ENCODE measurements at places on chromosomes 3 and 15. TPM values are rescaled to one million over a fixed set of nuclear protein-coding genes. Genes with fewer than 3 reads are reported as not detected.

- no peak for DNase-seq
These were observed 512.1 kb downstream of the ROBO1 start for GRCh38 chr3:79255702-79256101.

- DNase-seq, result no peak
These were observed 472.8 kb downstream of the SHQ1 start for GRCh38 chr3:72375237-72376076.

Gene RARB
- total RNA-seq, result not detected

Gene UCN2
- total RNA-seq, result 0.77 TPM

DNA sequence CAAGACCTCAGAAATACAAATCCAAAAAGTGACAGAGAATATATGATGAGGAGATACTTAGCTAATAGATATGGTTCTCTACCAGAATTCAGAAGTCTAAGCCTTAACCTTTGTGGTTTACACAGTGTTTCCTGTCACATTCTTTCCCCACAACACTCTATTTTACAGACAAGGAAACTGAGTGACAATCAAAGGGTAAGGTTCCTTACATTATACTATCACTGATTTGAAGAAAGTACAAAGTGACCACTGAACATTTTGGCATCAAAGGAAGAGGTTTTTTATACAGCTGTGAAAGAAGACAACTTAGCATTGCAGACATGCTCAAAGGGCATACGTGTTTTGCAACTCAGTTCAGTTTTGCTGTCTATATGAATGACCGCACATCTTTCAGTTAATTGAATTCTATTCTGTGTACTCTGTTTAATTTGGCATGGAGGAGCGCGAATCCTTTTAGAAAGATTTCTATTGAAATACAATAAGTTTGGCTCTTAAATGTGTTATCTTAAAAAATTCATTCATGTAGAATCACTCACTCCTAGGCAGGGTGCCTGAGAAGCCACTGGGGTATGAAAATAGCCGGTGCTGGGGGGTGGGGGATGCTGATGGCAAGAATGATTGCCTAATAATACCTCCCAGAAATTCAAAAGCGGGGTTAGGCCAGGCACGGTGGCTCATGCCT is 66.5 kb upstream of the SKOR1 start:
- no peak for DNase-seq

DNA sequence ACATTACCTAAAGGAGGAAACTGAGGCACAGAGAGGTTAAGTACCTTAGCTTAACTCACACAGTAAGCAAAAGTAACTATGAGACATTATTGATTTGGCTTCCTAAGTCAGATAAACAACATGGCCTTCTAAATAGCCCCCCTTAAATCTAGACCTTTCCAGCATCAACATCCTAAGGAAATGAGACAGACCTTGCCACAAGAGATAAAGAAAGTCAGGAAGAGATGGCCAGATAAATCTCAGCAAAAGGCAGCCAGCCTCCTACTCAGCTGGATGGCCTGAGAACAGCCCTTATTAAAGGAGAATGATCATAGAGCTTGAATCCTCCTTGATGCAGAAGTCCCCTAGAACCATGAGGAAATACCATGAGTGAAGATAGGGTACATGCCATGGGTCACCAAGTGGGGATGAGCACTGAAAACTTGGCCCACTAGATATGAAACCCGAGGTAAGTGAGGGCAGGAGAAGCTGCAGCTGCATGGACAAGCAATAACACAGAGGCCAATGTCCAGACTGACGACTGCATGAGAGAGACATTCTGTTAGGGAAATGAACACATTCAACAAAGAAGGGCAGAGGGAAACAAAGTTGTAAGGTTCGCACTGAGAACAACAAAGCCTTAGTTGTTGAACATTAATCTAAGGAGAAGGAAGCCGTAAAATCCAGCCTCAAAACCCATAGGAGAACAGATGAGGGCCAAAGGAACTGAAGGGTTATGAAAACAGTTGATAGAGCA is 69.6 kb downstream of the ZIC4 start:
- no peak for DNase-seq

Gene ZNF660
- 15.5 TPM for total RNA-seq

Gene SEMA3G
- 175 TPM for total RNA-seq

Gene MB21D2
- total RNA-seq, result 4.3 TPM

GRCh38 chr3:48919215-48920138 is 835 bp downstream of the ARIH2 start:
- peak; percentile 8 for DNase-seq

GRCh38 chr3:68271145-68271544 is 616.7 kb upstream of the SUCLG2 start:
- DNase-seq, result no peak

Gene GOLGA6A
- 0.85 TPM for total RNA-seq

GRCh38 chr3:59480486-59480995 is 430.7 kb upstream of the CFAP20DC start:
- DNase-seq, result no peak

DNA sequence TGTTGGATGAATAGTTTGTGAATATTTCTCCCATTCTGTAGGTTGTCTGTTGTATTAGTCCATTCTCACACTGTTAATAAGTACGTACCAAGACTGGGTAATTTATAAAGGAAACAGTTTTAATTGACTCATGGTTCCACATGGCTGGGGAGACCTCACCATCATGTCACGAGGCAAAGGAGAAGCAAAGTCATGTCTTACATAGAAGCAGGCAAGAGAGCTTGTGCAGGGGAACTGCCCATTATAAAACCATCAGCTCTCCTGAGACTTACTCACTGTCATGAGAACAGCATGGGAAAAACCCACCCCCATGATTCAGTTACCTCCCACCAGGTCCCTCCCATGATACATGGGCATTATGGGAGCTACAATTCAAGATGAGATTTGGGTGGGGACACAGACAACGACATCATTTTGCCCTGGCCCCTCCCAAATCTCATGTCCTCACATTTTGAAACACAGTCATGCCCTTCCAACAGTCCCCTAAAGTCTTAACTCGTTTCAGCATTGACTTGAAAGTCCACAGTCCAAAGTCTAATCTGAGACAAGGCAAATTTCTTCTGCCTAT is 133.2 kb downstream of the LMLN start:
- DNase-seq, result no peak

GRCh38 chr15:38061856-38062649 is 127.6 kb downstream of the TMCO5A start:
- no peak for DNase-seq

GRCh38 chr3:50120364-50121071 is 31.8 kb downstream of the RBM5 start:
- no peak for DNase-seq

Gene CPNE4
- 0.41 TPM for total RNA-seq

GRCh38 chr3:119636249-119636648 is 24.1 kb downstream of the POPDC2 start:
- DNase-seq, result no peak

DNA sequence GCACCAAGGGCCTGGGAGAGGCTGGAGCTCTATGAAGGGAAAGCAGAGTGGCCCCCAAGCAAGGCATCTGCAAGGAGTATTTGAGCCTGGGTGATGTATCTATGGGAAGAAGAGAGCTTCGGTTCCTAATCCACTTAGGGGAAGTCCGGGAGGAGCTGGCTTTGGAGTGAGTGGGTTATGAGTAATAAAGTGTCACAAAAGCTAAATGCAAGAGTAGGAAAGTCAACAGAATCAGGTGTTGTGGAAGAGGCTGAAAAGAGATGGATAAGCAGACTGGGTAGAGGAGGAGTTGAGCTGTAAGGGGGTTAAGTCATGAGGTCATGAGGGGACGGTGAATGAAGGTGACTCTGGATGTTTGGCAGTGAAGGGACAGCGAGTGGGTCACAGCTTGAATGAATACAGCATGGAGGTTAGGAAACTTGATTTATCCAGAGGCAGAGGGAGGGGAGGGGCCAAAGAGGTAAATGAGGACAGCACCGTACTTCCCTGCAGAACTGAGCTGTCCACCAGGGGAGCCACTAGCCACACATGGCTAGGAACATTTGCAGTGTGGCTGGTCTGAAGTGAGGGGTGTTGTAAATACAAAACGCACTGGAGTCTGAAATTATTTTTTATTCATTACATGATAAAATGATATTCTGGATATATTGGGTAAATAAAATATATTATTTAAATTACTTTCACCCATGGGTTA is 83.3 kb downstream of the ADCY5 start:
- peak; percentile 36 for DNase-seq

Gene CD96
- total RNA-seq, result not detected

Gene ACKR2
- total RNA-seq, result 3.8 TPM

Gene CHST2
- 12.9 TPM for total RNA-seq

Gene NIT2
- total RNA-seq, result 22.3 TPM

Gene CIB2
- total RNA-seq, result 16.4 TPM

Gene PTPN9
- 41.9 TPM for total RNA-seq

DNA sequence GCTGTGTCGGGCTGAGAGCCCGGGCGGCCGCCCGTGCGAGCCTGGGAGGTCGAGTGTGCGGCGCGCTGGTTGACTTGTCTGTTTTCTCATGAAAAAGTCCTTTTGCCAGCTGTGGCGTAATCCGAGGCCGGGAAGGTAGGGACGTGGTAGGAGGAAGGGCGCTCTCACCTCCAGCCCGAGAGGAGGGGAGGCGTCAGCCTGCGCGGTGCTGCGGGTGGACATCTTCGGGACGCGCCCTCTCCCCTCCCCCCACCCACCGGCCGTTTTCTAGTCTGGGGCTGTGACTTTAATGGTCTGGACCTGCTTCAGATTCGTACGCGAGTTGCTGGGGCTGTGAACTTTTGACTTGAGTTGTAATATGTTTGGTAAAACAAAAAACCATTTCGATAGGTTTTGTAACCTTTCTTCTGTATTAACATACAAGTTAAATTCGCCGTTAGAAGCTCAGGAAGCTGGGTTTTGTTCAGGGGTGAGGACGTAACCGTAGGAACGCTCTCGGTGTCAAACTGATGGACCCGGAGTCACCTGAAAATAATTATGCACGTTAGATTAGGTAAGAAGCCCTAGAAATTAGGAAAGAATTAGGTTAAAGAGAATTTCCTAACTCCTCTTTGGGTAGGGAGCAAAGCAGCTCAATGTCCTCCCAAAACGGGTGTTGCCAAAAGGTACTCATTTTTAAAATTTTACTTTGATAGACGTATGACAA is 762 bp downstream of the NCK1 start:
- DNase-seq, result peak; percentile 50

Gene TMEM40
- total RNA-seq, result not detected

GRCh38 chr15:58268746-58269267 is 130.6 kb downstream of the AQP9 start:
- no peak for DNase-seq

DNA sequence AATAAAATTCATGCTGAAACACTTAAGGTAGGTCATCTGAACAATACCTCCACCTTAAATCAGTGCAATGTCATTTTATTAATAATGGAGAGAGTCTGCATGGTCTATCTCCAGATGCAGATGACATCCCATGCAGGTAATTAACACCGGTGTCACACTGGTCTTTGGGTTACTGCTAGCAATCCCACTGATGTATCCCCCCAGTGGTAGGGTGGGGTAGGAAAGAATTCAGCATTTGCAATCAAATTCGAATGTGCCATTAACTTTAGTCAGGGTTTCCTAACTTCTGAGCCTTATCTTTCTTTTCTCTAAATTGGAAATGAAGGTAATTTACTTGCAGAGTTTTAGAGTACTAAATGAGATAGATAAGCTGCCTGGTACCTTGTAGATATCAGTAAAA is 44.4 kb downstream of the KIF15 start:
- DNase-seq, result no peak

DNA sequence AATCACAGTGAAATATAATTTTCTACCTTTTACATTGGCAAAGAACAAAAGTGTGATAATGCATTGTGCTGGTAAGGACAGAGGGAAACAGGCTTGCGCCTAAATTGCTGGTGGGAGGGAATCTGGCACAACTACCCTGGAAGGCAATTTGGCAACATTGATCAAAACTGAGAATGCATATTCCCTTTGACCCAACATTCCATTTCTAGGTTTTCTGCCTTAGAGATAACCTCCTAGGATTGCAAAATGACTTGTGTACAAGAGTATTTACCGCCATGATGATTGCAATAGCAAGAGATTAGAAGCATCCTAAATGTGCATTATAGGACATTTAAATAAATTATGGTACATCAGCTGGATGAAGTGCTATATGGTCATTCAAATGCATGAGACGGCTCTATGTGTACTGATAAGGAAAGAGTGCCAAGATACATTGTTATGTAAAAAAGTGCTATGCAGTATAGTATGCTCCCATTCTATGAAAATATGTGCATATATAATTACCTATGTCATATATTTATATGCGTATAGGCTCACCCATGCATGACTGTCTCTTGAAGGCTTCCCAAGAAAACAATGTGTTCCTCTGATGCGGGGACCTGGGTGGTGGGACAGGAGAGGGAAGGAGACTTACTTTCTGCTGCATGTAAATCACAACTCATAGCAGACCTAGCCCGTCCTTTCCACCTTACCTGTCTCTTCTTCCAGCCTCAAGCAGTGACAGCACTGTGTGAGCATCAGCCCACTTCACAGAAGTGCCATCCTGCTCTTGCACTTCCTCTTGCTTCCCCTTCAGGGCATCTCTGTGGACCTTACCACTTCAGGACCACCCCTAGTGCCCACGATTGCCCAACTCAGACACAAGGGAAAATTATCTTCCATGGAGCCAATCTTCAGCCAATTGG is 249.9 kb upstream of the TLE3 start:
- DNase-seq, result no peak

DNA sequence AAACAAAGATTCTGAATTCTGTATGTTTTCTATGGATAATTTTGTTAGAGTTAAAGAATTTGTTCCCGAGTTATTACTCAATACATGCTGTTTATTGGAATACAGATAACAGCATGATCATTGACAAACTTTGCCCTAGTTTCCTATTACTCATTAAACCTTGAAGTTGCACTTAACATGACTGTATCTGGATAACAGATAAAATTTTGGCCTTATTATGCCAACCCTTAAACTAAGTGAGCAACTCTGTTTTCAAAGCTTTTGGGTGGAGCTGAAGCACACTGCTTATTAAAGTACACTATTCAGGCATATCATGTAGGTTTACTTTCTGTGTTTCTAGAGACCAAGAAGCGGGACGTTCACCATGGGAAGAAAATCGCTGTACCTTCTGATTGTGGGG is at the start of gene AADAC:
AADAC (plus strand) TSS at position 318 of the 400 bp plus-strand sequence; CDS start at position 365, 47 bp downstream.
- no peak for DNase-seq

Gene HIGD2B
- total RNA-seq, result not detected

Gene EAF2
- 4.0 TPM for total RNA-seq

GRCh38 chr15:89657686-89658200 is 2.5 kb upstream of the KIF7 start:
- DNase-seq, result no peak

GRCh38 chr15:66740802-66741201 is 38.8 kb downstream of the SMAD6 start:
- DNase-seq, result no peak

DNA sequence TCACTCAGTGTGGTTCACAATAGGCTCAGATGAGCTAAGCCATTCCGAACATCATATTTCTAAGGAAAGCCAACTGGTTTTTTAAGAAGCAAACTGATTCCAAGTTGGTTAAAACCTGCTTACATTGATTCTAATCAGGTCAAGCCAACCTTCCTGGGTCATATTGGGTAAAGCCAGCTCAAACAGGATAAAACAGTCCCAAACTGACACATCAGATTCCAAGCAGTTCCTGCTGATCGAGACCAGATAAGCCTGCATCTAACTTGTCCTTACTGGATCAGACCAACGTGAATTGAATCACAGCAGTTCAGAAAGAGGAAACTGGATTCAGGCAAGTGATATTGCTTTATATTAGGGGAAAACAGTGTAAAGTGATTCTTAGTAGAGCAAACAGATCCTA is 18.6 kb upstream of the THSD4 start:
- no peak for DNase-seq

- no peak for DNase-seq
These were observed 44.6 kb downstream of the HDGFL3 start for GRCh38 chr15:83163032-83163431.
